ENCODE measurements at places on chromosomes 2 and 18.

- no peak for DNase-seq
Measured at GRCh38 chr2:171832489-171832888, 61.6 kb downstream of the SLC25A12 start.

- DNase-seq = peak; percentile 70
Measured at GRCh38 chr2:218168635-218169462, 2.1 kb upstream of the CXCR1 start.

DNA sequence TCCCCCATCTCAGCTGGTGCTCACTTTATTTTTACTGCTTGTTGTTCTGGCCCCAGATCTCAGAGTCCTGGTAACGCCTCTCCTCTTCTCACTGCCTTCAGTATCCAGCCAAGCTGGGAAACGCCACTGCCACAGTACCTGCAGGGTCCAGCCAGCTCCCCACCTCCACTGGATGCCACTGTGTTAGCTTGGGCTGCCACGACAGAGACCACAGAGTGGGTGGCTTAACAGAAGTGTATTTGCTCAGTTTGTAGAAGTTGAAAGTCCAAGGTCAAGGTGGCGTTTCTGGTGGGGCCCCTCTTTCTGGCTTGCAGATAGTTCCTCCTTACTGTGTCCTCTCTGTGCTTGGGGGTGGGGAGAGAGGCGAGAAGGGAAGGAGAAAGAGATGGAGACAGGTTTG lies 107.1 kb downstream of the AGAP1 start:
- no peak for DNase-seq

GRCh38 chr2:47485751-47486300 lies 82.9 kb downstream of the MSH2 start:
- DNase-seq = no peak

DNA sequence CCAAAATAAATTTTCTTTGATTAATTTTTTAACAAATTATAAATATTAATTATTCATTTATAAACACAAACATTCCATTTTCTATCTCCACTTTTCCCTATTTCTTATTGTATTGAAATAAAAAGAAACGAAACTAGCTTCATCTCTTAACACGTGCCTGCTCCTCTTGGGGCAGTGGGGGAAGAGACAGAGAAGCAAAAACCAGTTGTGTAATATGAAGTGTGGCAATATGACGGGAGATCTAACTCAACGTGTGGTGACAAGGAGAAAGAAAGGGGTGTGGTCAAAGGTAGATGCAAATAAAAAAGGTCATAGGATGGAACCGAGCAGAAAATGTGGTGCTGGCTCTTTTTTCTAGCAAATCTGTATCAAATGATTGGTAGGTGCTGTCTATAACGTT lies 106.9 kb upstream of the SLC8A1 start:
- DNase-seq = no peak

DNA sequence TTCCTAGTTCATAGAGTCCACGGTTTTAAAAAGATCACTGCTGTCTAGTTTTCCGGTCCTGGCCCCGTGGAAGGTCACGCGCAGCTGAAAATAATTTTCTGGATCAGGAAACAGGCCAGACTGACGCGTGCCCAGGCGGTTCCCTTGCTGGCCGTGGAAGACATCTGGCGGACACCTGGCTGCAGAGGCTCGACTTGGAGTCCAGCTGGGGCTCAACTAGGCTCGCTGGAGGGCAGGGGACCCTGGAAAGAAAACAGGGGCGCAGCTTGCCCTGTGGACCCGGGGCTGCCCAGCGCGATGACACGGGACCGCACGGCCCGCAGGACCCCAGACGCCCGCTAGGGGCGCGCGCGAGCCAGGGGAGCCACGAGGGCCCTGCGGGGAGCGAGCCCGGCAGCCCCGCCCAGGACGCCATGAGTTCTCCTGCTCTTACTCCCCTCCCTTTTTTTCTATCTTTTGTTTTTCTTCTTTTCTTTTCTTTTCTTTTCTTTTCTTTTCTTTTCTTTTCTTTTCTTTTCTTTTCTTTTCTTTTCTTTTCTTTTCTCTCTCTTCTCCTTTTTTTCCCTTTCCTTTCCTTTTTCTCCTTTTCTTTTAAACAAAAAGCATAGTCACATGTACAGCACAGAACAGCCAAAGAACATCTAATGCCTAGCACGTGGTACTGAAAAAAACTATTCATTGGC lies 43.2 kb upstream of the UBE2F start:
- peak; percentile 59 for DNase-seq

- no peak for DNase-seq
Measured at GRCh38 chr18:36560187-36560586, 262.7 kb downstream of the FHOD3 start.

GRCh38 chr18:36655930-36656329 lies 172.9 kb downstream of the TPGS2 start:
- DNase-seq = no peak

DNA sequence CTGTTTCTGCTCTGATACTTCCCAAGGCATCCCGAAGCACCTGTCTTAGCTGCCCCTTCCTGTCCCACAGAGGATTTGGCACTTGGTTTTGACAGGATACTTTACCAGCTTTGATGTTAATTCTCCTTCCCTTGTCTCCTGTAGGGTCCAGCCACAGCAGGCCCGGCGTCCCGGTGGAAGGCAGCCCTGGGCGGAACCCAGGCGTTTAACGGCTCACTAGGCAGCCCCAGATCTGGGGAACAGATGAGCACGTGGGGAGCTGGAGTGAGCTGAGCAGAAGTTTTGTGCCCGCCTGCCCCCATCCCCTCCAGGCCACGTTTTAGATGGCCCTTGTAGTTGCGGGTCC lies 11.4 kb downstream of the ANKRD23 start:
- DNase-seq = no peak

- no peak for DNase-seq
Measured at GRCh38 chr2:220279840-220280239, 652.4 kb downstream of the SLC4A3 start.

DNA sequence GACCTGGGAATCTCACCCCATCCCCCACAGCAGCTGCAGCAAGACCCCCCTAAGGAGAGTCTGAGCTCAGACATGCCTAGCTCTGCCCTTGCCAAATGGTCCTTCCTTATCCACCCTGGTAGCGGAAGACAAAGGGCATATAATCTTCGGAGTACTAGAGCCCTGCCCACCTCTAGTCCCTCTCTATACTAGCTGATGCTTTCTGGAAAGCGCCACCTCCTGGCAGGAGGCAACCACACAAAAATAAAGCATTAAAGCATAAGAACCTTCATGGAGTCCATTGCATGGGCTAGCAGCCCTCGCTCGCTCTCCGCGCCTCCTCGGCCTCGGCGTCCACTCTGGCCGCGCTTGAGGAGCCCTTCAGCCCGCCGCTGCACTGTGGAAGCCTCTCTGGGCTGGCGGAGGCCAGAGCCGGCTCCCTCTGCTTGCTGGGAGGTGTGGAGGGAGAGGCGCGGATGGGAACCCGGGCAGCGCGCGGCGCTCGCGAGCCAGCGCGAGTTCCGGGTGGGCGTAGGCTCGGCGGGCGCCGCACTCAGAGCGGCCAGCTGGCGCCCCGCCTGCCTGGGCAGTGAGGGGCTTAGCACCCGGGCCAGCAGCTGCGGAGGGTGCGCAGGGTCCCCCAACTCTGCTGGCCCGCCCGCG lies 941.2 kb downstream of the SUCLG1 start:
- no peak for DNase-seq

DNA sequence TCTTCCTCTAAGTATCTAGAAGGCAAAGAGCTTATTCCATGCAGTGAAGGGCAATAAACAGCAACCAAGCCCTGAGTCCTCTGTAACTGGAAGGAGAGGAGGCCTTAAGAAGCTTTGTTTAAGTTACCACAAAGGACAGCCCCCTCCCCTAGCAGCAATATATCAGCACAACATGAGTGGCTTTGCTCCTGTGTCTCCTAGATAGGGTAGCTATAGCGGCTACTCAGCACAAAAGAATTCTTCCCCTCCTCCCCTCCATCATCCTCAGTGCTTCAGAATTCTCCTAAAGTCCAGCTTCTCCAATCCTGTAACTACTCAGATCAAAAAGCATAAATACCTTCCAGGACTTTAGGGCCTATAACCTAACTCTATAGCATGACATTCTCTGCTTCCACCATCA lies 16.5 kb downstream of the SUMO1 start:
- no peak for DNase-seq

DNA sequence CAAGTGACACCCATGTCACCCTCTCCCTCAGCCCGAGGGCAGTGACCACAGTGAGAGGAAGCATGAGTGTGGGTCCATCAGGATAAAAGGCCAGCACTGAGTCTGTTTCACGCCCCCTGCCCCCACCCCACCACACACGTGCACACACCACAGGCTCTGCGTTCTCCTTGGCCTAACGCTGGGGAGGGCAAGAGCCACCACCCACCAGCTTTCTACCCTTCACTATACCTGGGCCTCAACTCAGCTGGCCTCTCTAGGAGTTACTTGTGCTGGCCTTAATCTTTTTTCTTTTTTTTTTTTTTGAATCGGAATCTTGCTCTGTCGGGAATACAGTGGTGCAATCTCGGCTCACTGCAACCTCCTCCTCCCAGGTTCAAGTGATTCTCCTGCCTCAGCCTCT lies 140.5 kb downstream of the ZFP36L2 start:
- DNase-seq = no peak

DNA sequence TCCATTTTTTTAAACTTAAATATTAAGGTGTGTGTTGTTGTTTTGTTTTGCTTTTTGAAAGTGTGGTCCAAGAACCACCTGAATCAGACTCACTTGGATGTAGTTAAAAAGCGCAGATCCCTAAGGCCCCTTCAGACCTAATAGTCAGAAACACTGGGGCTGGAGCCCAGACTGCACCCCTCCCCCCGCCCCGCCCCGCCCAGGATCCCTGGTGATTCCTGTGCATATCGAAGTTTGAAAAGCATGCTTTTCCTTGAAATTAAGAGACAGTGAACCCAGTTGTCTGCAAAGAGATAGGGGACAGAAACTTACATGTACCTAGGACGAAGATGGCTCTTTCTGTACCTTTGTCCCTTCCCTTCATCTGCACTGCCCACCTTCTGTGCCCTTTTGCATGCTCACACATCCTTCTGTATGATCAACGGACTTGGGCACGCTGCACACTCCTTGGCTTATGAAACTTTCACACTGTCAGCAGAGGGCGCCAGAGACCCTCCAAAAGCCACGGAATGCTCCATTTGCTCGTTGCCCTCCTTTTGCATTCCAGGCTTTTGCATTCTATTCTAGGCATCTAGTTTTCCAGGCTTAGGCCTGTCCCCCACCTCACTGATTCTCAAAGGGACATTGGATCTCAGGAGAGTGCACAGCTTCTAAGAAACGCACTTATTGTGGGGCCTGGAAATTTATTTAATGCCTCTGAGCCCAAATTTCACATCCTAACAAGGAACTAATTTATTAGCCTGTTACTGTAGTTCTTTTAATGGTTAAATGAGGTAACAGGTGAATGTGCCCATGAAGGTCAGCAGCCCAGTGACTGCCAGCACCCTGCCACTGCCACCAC lies 32.8 kb upstream of the SLC14A1 start:
- peak; percentile 71 for DNase-seq

- DNase-seq = no peak
Measured at GRCh38 chr2:241676665-241677064, 9.9 kb downstream of the DTYMK start.

DNA sequence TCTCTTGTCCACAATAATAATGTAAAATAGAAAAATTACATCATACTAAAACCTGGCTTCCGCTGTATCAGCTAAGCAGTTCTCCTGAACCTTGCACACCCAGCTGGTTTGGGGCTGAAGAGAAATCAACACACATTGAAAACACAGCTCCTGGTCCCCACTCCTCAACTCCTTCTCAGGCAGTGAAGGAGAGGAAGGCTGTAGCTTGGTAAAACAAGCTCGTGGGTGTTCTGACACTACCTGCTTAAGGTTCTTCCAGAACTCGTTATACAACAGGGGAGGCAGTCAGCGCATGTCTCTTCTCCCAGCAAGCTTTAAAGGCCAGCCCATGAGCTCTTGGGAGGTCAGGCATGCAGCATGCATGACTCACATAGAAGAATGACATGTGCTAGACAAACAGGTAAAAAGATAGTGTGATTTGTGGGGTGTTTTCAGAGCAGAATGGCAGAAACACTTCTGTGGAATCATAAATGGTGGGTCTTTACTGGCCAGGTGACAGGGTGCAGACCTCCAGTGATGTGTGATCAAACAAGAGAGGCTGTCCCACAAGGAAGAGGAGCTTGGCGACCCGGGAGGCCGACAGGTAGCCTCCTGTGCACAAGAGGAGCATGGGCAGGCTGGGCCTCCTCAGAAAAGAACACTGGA lies 69.1 kb downstream of the UXS1 start:
- DNase-seq = no peak

GRCh38 chr2:226585130-226585561 lies 214.5 kb downstream of the IRS1 start:
- DNase-seq = no peak

- no peak for DNase-seq
Measured at GRCh38 chr2:72109904-72110303, 37.8 kb downstream of the CYP26B1 start.

DNA sequence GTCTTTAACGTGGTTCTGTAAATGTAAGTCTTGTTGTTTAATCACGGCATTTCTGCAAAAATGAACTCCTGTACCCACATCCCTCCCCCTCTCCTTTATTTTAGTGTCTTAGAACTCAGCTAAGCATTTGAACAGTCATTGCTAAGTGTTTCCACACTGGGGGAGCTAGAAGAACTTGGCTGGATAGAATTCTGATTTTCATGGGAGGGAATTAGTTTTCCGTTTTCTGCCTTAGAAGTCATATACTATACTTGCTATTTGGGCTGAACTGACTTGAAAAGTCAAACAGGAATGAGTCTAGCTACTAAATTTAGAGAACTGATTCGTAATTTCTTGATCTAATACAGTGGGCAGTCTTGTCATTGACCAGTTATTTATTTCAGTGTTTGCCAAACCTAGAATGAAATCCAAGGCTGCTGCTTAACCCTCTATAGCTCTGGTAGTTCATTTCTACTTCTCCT lies 61.1 kb downstream of the FMNL2 start:
- DNase-seq = no peak

- no peak for DNase-seq
Measured at GRCh38 chr2:150485871-150486538, 1.5 kb downstream of the RND3 start.

DNA sequence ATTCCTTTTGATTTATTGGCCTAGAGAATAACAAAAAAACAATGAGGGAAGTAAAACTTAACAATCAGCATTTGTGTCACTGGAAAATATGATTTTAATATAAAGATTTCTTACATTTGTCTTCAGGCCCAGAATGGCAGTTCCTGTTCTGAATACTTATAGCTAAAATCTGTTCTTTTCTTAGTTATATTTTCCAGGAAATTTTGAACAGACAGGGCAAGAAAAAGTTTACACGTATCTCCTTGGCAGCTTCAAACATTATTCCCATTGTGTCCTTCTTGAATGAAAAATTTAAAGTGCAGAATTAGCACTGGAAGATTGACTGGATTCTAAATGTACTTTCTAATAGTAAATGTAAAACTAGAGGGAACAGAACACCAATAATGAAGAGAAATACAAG lies 1454.0 kb upstream of the PIK3C3 start:
- DNase-seq = no peak

GRCh38 chr2:54768772-54769428 lies 45.4 kb downstream of the EML6 start:
- DNase-seq = no peak

- no peak for DNase-seq
Measured at GRCh38 chr18:28013066-28013465, 163.9 kb downstream of the CDH2 start.
